ENCODE measurements at places on chromosomes 4 and X. TPM values are rescaled to one million over a fixed set of nuclear protein-coding genes. Genes with fewer than 3 reads are reported as not detected.

EFHC2 gene
- 0.50 TPM for total RNA-seq

TXK gene
- total RNA-seq: not detected

LRAT gene
- total RNA-seq: not detected

IGSF1 gene
- total RNA-seq: 0.25 TPM

TCEAL6 gene
- not detected for total RNA-seq

WDR19 gene
- total RNA-seq: 52.4 TPM

CA5B gene
- 9.8 TPM for total RNA-seq

ERVMER34-1 gene
- under 0.01 TPM for total RNA-seq

VCX3A gene
- total RNA-seq: not detected

CLDN22 gene
- not detected for total RNA-seq

FGF13 gene
- 1.7 TPM for total RNA-seq

SORBS2 gene
- 3.1 TPM for total RNA-seq

PCSK1N gene
- total RNA-seq: 2.9 TPM

ZNF185 gene
- total RNA-seq: 4.3 TPM

PRDM5 gene
- 25.0 TPM for total RNA-seq

RIBC1 gene
- total RNA-seq: 0.66 TPM

DAPP1 gene
- total RNA-seq: not detected

APBB2 gene
- total RNA-seq: 46.8 TPM

HPF1 gene
- total RNA-seq: 33.6 TPM

CXCL1 gene
- total RNA-seq: 2.9 TPM

MBNL3 gene
- total RNA-seq: 1.5 TPM

NKX3-2 gene
- total RNA-seq: 0.55 TPM

CXCL11 gene
- not detected for total RNA-seq

CENPVL1 gene
- not detected for total RNA-seq

SLIT2 gene
- total RNA-seq: 97.5 TPM

GAGE13 gene
- not detected for total RNA-seq

BEX3 gene
- 345 TPM for total RNA-seq

CNGA1 gene
- not detected for total RNA-seq

All from uterine smooth muscle cell (primary cell).